ENCODE measurements at places on chromosomes 4 and X.

DNA sequence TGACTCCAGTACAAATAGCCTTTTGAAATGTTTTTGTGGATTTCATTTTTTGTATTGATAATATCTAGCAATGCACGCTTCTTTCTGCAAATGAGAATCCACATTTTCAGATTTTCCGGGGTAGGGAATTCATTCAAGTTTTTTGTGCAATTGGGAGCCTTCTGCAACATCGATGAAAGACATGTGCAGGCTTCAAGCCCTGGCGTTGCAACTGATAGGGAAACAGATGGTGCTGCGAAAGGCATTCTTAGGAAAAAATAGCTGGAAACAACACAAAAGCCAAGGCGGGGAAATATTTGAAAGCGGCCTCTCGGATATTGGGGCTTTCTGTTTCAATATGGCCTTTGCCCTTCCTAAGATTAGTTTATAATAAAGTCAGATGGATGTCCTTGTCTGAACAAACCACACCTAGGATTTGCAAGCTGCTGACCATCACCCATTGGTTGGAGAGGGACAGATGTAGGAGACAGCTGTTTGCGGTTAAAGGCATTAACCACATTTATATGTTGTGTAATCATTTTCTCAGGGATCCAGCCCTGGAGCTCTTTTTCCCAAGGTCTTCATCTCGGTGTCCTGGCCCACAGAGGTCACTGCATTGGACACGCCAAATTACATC is 136.5 kb downstream of the PRKX start:
- no peak for DNase-seq

DNA sequence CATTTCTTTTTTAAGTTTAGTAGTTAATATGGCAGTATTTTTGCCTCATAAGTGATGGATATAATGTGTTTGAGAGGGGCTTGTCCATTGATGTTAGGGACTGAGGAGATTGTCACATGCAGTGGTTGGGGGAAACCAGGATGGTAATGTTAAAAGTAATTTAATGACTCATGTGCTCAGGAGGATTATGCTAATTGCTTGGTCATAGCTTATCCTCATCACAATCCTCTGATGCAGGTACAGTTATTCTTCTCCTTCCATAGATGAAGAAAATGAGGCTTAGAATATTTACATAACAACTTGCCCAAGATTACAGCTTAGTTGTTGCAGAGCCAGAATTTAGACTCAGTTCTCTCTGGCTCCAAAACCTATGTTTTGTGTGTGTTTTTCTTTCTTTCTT is 94.4 kb upstream of the SCML1 start:
- DNase-seq = no peak

DNA sequence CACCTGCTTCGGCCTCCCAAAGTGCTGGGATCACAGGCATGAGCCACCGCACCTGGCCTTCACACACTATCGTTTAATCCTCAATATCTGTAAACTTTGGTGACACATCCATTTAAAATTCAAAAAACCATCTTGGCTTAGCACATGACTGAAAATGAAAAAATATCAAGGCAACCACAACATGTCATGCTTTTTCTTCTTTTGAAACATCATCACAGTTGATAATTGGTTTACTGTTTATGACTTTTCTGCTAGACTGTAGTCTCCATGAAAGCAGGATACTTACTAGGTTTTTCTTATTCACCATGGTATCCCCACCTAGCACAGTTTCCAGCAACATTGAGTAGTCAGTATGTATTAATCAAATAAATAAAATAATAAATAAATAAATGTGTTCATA is 11.0 kb downstream of the GNRHR start:
- DNase-seq = no peak

GRCh38 chr4:121114756-121115155 is 42.4 kb upstream of the NDNF start:
- no peak for DNase-seq

- no peak for DNase-seq
Measured at GRCh38 chrX:149505671-149506070, 565 bp upstream of the IDS start.

- DNase-seq = no peak
Measured at GRCh38 chr4:10590896-10591295, 93.7 kb downstream of the CLNK start.

DNA sequence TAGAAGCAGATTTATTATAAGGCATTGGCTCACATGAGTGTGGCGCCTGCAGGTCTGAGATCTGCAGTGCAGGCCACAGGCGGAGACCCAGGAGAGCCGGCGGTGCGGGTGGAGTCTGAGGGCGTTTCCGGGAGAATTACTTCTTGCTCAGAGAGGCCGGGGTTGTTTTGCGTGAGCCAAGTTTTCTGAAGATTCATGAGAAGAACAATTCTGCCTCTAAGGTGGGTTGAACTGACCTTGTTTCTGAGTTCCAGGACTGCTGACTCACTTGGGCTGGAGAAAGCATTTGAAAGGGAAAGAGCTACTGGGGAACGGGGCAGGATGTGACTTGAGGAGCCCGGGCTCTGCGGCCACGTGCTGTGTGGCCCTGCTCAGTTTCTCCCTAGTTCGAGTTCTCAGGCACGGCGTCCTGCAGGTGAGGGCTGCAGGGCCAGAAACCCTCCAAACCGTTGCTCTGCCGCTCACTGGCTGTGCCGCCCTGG is 36.7 kb upstream of the SORCS2 start:
- DNase-seq = no peak

DNA sequence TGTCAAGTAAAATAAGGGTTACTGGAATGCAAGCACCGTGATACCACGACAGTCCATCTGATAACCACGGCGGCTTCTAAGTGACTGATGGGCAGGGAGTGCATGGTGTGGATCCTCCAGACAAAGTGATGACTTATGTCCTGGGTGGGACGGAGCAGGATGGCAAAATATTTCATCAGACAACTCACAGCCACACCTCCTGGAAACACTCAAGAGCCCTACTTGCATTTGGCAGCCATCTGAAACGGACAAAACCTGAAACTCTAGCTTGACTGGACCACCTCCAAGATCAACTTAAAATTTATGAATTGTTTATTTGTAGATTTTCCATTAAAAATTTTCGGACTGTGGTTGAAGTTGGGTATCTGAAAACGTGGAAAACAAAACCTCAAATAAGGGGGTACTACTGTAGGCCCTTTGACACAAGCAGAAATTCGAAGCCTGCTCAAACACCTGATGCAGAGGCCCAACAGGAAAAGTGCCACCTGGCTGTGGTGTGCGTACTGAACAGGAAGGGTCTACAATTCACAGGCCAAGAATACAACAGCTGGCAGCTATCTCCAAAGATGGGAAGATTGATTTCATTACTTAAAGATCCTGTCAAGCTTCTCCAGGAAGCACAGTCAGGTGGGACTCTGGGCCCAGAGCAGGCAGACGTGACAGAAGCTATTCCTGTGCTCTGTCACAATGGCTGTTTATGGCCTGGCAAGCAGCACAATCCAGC is 26.0 kb downstream of the LRIT3 start:
- DNase-seq = no peak

DNA sequence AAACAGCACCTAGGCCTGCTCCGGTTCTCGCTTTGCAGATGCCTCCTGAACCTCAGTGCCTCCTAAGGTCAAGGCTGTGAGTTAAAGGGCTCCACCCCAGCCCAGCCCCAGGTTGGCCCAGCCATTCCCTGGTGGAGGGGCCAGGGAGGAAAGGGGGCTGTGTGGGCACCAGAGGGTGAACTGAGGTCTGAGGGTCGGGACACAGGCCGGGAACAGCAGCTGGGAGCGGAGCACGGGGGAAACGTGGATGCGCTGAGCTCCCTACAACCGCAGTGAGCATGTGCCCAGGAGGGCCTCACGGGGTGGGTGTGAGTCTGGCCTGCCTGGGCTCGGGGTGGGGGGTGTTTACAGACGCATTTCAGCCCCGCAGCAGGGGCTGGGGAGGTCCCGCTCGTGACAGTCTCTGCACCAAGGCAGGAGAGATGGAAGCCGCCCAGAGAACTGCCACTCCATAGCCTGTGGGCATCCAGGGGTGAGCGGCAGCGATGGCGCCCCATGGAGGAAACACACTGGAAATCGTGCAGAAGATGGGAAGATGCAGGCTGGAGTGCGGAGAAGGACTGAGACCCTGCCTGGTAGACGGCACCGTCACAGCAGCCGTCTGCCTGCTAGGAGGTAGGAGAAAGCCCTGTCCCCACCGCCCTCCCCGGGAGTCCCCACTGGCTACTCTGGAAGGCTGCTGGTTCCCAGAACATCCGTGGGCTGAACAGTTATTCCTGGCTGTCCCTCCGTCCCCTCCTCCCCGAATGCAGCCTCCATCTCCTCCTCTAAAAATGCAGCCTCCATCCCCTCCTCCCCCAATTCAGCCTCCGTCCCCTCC is 9.9 kb upstream of the SLC25A6 start:
- no peak for DNase-seq

DNA sequence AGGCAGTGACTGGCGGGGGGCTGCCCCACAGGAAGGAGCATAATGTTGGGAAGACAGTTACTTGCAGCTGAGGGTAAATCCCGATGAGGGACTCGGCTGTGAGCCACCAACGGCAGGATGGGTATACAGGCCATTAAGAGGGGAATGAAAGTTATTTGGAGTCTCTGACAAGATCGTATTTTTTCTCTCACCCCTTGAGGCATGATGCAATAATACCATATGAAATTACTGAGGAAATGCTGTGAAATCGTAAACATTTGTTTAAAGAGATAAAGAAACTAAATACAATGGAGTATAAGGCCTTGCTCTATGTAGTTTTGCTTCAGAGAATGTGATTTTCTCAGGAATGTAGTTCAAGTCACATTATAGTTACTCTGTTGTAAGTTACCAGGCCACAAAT is 12.7 kb downstream of the IL1RAPL1 start:
- no peak for DNase-seq

- DNase-seq = no peak
Measured at GRCh38 chr4:161419822-161420221, 744.0 kb downstream of the FSTL5 start.

DNA sequence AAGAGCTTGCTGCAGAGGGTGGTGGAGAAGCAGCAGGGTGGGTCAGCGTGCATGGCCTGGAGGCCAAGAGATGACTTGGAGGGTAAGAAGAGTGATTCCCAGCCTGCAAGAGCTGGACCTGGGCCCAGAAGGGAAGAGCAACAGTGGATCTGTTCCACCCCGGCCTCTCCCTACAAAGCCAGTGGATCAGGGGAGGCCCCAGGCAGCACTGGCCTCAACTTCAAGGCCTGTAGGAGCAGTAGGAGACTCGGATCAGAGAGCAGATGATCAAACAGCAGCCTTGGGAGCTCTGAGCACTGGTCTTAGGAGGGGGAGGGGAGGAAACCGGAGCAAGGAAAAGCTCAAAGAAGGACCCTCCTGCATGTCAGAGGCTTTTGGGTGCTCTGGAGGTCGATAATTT is 7.6 kb downstream of the L1CAM start:
- no peak for DNase-seq

DNA sequence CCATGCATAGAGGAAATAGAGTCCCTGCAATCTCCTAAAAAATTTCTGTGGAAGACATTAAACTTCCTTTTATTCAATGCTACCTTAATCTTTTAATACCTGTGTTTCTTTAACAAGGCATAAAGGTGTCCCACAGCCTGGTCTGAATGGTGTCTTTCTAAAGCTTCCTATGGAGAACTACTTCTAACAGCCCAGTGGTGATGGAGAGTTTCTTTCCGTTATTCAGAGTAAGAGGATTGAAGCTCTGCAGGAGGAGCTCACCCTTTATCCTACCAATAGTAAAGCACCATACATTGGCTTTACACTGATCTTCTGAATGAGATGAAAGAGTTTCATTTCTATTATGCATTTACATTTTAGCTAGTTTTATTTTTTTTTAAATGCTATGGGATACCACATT is 1362.4 kb upstream of the ADGRL3 start:
- no peak for DNase-seq

DNA sequence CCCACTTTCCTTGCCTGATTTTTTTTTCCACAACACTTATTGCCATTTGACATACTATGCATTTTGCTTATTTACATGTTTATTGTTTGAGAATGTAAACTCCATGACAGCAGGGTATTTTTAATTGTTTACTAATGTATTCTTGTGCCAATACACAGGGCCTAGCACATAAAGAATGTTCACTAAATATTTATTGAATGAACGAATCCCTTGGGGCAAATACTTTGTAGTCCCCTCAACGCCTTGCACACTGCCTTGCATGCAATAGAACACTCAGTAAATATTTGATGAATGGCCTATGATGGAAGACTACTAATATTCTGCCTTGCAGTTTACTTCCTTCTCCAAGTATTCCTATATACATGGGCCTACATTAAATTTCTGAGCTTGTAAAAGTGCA is 1.4 kb upstream of the PRPS1 start:
- no peak for DNase-seq

DNA sequence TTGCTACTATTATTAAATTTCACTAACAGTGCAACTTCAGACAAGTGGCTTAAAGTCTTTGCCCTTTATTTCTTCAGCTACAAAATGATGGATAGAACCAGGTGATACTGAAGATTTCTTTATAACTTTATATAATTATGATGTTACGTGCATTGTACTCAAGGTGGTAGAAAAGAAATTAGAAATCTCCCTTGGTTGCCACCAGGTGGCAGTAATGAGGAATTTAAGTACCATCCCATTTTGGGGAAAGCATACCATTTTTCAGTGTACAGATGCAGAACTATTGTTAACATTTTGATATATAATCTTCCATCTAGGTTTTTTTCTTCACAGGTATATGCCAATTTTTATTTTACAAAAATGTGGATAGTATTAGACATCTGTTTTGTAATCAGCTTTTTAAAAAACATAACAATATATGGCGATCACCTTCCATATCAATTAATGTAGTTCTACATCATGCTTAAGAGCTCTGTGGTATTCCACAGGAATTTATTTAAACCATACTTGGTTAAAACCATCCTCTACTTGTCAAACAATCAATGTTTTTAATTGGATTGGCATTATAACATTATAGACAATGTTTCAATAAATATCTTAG is 37.7 kb upstream of the RAB33B start:
- no peak for DNase-seq

DNA sequence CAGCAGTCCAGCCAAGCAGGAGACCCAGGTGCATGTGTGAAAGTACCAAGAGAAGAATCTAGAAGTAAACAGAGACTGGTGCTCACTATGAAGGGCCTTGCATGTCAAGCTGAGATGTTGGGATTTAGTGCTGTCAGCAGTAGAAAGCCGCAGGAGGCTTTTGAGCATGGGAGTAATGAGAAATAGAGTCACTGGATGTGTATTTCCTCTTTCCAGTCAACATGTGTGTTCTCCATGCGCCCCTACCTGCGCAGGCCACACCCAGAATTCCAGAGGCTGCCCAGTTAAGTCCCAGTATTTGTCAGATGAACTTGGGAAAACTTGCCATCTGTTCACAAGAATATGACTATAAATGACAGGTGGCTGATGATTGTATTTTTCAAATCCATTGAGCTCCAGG is 4.5 kb upstream of the MAMLD1 start:
- no peak for DNase-seq

- no peak for DNase-seq
Measured at GRCh38 chr4:113504422-113504821, 257.1 kb downstream of the CAMK2D start.

- no peak for DNase-seq
Measured at GRCh38 chr4:175705407-175705806, 106.7 kb downstream of the GPM6A start.

DNA sequence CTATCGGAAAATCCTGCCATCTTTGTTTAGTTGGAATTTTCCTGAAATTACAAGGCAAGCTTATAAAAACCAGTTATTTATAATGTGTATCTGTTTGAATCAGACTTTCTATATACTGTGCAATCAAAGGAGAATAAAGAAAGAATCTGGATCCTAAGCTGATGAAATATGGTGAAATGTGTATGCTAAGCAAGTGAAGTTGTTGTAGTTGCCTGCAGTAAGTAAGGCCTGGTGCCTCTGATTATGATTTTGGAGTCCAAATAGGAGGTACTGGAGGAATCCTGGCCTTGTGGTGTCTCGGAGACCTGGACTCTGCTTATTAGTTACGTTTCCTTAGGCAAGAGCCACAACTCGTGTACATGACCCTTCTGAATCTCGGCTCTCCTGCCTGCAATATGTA is 13.1 kb upstream of the FREM3 start:
- DNase-seq = no peak
